ENCODE measurements at places on chromosomes 3 and 15.

- DNase-seq = no peak
Observed at GRCh38 chr15:32877252-32878019, 159.6 kb downstream of the GREM1 start.

DNA sequence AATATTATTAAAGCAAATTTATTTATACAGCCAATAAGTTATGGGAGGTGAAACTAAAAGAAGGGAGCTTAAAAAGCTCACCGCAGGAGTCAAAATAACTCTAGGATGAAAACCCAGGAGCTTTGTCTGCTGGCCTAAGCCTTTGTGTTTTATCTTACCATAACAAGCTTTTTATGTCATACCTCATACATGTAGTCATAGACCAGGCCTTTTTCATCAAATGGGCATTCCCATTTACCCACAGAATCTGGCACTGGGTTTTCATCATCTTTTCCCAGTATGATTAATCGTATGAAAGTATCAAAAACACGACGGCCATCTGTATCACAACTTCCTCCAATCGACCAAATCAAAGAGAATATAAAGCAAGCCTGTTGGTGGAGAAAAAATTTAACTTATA is 122.8 kb downstream of the DNAH12 start:
- no peak for DNase-seq

DNA sequence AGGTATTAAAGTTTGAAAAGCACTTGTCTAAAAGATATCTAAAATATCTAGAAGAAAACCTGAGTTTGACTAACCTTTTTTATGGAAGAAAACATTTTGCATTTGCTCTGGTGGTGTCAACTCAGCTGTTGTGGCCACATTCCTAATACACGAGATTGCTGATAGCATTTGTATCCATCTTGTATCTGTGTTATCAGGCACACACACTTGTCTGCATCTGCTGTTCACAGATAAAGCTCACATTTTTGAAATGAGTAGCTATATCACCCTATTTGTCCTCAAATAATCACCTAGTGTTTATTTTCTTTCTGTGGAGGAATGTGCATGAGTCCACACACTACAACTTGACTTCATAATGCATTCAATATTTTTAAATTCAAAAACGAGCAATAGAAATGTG is 632.3 kb upstream of the NR2F2 start:
- DNase-seq = no peak

GRCh38 chr15:30036036-30036703 is 46.6 kb upstream of the GOLGA8J start:
- no peak for DNase-seq

- no peak for DNase-seq
Observed at GRCh38 chr3:11346416-11346815, 74.2 kb downstream of the ATG7 start.

GRCh38 chr15:57522148-57522547 is 69.6 kb upstream of the MYZAP start:
- DNase-seq = no peak

DNA sequence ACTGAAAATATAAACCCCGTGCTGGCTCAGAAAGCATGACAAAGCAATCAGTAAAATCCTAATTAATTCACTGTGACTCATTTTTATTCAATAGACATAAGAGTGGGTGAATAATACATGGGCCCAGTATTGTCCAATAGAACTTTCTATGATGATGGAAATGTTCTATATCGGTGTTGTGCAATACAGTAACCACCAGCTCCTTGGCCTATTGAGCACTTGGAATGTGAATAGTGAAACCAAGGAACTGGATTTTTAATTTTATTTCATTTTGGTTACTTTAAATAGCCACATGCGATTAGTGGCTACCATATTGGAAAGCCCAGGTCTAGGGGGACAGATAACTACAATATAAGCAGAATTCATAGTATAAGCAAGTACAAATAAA is 69.8 kb upstream of the PPP2R3A start:
- DNase-seq = no peak

GRCh38 chr15:74781431-74782258 is at the start of gene CSK:
CSK (plus strand) TSS chr15:74782080; CDS start chr15:74798298, 16,218 bp downstream.
- DNase-seq = peak; percentile 58

DNA sequence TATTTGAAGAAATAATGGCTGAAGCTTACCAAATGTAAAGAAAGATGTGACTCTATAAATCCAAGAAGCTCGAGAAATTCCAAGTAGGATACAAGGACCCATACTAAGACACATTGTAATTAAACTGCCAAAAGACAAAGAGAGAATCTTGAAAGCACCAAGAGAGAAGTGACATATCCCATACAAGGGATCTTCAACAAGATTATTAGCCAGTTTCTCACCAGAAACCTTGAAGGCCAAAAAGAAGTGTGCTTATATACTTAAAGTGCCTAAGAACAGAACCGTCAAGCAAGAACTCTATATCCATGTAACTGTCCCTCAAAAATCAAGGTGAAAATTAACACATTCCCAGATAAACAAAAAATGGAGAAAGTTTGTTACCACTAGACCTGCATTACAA is 220.5 kb downstream of the ADAMTS17 start:
- DNase-seq = no peak

DNA sequence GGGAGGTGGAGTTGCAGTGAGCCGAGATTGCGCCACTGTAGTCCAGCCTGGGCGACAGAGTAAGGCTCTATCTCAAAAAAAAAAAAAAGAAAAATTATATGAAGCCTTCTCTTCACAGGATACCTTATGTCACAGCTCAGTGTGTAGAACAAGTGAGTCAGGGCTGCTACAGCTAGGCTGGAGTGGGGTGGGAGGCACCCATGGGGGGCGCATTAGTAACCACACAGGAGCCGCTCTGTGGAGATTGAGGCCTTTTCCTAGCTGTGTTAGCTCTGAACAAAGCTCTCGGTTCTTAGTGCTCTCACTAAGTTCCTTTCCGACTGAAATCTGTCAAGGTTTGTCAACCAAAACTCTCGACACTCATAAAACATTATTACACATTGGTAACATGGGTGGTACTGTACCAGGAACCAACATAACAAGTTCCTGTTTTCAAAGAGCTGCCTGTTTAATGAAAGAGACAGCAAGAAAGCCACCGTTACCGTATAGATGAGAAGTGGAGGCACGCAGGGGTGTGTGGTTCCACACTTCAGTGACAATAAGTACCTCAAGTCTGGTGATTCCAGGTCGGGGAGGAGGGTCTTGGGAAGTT is 4.5 kb downstream of the LRRC31 start:
- DNase-seq = no peak

GRCh38 chr3:45915518-45916231 is 27.6 kb upstream of the CXCR6 start:
- DNase-seq = peak; percentile 53

GRCh38 chr3:15427981-15428380 is 583 bp downstream of the EAF1 start:
- DNase-seq = no peak

GRCh38 chr3:122169911-122170310 is 13.6 kb upstream of the CASR start:
- DNase-seq = no peak

DNA sequence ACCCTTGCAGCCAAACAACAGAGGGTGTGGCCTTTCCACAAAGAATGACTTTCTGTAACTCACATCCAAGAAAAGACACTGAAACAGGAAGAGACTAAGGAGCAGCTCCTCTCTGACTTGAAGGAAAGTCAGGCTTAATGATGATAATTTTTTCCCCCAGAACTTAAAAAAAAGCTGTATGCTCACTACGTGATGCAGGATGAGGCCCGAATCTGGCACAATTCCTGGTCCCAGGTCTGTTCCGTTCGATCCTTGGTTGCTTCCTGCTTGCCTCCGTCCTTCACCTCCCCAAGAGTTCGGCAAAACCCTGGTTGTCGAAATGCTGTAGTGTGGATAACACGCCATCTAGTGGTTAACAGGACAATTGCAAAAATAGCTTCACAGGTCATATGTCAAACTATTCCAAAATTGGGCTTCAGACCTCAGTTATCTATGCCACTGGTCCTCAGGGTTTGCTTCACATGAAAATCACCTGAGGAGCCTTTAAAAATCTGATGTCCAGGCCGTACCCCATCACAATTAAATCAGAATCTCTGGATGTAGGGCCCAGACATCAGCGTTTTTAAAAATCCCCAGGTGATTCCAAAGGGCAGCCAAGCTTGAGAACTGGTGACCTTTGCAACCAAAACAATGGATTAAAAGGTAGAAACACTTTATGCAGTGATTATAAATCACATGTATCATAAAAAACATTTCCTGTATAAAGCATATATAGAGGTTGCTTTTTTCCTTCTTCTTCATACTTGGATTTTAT is 28.1 kb upstream of the SYNM start:
- DNase-seq = no peak

- no peak for DNase-seq
Observed at GRCh38 chr3:67176396-67176795, 178.3 kb downstream of the KBTBD8 start.

GRCh38 chr15:101614001-101614585 is 38.1 kb downstream of the TM2D3 start:
- no peak for DNase-seq

DNA sequence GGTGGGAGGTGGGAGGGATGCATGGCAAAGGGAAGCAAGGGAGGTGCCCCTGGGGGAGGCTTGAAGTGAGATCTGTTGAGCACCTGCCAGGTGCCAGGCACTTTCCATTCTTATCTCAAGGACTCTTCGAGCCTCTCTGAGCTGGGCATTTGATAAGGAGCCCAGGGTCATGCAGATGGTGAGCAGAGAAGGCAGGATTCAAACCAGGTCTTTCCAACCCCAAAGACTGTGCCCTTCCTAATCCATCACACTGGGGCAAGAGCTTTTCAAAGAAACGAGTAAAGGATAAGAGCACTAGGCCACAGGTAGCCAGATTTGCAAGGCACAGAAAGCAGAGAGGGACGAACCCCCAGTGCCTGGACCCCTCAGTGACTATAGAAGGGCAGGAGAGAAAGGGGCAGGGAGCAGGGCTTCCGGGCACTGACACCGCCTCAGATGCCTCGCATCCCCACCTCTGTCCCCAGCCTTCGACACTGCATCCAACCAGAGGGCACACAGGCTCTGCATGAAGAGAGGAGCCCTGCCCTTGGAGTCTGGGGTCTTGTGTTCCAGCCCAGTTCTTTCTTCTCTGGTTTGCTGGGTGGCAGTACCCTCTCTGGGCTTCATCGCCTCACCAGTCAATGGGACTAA is 21.0 kb downstream of the IGDCC4 start:
- no peak for DNase-seq

- DNase-seq = no peak
Observed at GRCh38 chr15:100544338-100544841, 15.6 kb upstream of the CERS3 start.

GRCh38 chr15:26623071-26623470 is 149.8 kb downstream of the GABRB3 start:
- no peak for DNase-seq

GRCh38 chr3:37967260-37967881 is 23.2 kb upstream of the VILL start:
- DNase-seq = peak; percentile 49

DNA sequence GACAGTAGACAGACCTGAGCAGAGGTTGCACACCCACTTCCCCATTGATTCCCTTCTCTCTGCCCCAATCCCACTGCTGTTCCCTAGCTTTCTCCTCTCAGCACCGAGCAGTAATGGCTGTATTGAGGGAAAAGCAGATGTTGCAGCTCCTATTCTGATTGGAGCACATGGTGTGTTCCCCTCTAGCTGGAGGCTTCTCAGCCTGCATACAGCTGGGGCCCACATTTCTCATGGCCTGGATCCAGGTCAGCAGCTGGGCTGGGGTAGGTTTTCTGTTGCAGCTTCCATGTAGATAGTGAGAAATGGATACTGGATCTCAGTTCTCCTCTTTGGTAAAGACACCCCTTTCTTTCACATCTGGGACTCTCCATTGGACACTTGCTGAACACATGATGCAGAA is 50.1 kb downstream of the RYR3 start:
- DNase-seq = no peak

- DNase-seq = no peak
Observed at GRCh38 chr15:50977162-50977561, 68.7 kb downstream of the AP4E1 start.

- DNase-seq = no peak
Observed at GRCh38 chr3:77160931-77161497, 121.1 kb downstream of the ROBO2 start.

GRCh38 chr3:175477651-175478224 is 618.6 kb downstream of the NAALADL2 start:
- DNase-seq = no peak

- no peak for DNase-seq
Observed at GRCh38 chr15:62369454-62369853, 204.4 kb upstream of the C2CD4B start.

DNA sequence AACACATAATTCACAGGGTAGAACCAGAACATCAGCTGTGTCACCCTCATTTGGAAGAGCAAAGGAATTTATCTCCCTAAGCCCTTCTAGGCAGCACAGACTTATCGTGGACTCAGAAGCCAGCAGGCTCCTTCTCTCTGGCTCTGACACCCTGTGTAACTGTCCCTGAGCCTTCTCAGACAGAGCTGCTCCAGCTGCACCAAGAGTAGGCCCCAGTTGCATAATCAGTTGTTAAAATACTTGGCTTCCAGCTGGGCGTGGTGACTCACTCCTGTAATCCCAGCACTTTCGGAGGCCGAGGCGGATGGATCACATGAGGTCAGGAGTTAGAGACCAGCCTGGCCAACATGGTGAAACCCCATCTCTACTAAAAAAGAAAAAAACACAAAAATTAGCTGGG is 49.4 kb upstream of the ACVR2B start:
- DNase-seq = no peak

DNA sequence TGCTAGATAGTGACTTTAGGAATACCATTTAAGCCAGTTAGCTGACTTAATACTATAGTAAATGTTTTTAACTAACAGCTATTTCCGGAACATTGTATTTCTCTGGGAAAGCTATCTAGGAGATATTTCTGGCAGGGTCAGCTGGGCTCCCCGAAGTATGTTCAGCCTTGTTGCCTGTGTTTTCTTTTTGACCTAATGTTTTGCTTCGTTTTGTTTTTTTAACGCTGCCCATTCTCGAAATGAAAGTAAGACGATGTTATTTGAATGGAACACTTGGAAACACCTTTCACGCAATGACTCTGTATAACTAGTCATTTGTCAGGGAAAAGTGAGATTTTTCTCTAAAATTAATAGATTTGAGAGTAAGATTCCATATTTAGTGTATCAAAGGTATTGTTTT is 702.9 kb upstream of the NAALADL2 start:
- DNase-seq = no peak

DNA sequence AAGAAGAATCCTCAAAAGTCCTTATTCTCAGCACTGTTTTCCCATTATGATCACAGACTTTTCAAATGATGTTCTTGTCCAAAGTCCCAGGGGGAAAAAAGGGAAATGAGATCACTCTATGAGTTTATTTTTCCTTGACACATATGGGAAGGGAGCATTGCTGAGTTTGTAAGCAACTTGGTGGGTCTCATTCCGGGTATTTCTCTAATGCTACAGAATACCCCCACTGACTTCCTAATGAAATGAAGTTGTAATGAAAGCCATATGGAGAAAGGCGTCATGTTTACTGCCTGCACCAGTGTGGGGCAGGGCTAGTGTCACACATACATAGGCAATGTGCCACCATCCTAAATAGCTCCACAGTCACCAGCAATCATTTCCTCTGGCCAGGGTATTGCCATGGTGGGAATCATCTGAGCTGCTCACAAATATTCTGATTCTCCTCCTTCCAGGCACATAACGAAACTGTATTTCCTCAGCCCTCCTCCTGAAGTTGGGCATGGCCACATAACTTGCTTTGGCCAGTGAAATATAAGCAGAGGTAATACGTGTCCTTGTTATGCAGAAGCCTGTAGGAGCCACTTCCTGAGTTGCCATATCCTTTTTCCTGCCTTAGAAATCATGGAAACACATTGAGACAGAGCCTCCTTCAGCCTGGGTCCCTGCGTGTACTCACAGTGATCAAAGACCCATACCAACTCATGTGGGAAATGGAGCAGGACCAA is 41.0 kb upstream of the C15orf61 start:
- no peak for DNase-seq

Data from stimulated activated CD4-positive, alpha-beta T cell treated with anti-CD3 and anti-CD28 coated beads, Interleukin-4, amount 100 ng/mL, for 48 hours (primary cell).